Thoracic aorta (tissue), 2 donors: ENCODE measurements at places on chromosomes 13 and 19.

DNA sequence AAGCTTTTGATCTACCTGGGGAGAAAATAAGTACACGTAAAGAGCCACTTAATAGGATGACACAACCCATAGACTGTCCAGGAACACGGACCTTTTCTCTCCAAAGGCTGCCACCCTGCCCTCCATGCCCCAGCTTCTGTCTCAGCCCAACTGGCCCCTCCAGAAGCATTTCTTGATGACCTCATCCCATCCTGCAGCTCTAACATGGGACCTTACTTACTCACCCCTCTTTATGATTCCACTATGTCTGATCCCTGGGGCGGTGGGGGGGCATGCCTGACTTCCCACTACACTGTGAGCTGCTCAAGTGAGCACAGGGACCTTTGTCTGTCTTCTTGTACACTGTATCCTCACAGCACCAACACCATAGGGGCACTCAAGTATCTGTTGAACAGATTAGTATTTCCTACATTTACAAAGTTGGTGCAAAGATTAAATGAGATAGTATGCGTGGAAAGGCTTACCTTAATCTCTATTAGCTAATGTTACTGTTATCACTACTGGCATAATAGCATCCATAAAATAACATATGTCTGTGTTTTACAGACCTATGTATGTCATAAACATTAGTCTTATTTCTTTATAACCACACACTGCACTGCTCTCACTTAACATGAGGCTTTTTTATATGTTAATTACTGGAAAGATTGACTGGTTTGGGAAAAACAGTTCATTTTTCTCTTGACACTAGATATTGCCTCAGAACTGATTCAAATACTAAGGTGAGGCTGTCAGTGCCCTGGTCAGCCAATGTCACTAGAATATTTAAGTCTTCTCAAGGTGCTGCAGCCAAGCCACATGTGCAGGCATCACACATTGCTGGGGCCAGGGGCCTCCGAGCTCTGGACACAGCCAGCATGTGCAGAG, 100.9 kb downstream of the FOXO1 start:
- DNase-seq: no peak

DNA sequence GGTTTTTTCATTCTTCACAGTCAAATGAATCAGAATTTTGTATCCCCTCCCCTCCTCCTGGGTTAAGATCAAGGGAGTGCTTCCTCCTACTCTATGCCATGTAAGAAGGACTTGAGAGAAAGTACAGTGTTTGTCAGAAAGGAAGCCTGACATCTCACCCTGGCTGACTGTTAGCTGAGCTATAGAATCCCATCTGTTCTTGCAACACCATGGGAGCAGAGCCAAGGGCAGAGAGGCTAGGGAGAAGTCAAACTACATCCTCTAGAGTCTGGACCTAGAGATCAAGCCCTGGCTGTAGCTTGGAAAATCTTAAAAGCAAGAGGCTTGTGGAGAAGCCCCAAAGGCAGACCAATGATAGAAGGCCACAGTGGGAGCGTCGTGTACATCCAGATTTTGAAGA, 145.9 kb downstream of the OLFM4 start:
- no peak for DNase-seq

DNA sequence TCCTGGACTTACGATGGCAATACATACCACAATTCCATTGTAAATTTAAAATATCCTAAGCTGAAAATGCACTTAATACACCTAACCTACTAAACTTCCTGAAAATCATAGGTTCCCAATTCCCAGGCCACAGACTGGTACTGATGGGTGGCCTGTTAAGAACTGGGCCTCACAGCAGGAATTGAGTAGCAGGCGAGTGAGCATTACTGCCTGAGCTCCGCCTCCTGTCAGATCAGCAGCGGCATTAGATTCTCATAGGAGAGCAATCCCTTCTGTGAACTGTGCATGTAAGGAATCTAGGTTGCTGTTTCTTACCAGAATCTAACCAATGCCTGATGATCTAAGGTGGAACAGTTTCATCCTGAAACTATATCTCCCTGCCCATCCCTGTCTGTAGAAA, 1670.2 kb upstream of the PCDH20 start:
- DNase-seq: no peak

DNA sequence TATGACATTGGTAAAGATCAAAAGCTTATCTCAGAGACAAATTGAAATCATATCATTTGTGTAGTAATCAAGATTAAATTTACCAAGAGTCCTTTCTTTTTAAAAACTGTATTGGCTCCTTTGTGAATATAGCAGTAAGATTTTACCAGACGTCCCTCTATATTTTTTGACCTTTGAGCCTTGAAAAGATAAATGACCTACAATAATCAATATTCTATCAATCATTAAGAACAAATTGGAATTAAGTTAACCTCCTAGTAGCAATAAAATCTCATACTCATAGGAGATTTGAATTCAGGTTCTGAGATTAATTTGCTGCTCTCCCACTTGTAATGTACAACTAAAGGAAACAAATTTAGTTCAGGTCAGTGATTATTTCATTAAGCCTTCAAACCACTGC, 78.3 kb downstream of the FGF14 start:
- no peak for DNase-seq

DNA sequence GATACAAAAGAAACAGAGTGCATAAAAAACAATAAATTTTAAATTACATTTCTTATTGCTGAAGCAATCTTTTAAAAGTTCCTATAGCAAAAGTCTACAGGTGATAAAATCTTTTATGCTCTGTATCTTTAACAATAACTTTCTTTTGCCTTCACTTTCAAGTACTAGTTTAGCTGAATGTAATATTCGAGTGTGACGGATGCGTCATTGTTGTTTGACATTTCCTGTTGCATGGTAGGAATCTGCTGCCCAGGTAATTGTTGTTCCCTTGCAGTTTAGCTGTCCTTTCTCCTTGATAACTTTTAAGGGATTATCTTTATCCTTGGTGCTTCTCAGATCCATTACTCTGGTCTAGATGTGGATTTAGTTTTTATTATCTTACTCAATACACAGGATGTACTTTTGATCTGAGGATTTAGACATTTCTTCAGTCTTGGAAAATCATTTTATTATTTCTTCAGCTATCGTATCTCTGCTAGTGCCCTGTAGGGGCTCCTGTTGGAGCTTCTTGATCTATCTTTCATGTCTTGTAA, 2.1 kb upstream of the CPB2 start:
- DNase-seq: no peak
